ENCODE measurements at places on chromosomes 1 and 21.

DNA sequence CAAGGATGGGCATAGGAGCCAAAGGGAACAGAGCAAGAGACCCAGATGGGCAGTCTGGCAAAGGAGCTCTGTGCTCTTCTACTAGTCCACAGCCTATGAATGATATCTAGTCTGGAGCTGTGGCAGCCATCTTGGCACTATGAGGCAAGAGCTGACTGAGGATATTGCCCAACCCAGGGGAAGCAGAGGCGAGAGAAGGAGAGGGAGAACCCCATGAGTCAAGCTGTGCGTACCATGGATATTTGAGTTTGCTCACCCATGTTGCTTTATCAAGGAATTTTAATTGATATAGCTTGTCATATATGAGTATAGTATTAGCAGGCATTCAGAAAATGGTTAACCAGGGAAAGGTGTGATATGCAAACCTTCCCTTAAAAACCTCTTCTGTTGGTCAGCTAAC lies 420.9 kb downstream of the PRDM2 start:
- no peak for DNase-seq

DNA sequence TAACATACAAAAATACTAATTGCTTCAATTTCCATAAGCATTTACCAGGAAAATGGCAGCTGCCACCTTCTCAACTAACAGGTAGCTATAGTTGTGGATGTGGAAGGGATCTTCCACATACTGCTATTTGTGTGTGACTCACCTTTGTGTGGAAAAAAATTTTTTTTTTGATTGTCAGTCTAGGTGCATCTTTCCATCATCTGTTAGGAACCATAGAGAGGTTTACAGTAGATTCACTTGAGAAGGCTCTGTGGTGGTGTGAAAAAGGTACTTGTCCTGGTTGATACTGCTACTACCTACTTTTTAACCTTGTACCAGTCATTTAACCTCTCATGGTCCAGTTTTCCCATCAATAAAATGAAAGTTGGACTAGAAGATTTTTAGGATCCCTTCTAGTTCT lies 12.9 kb downstream of the DDX20 start:
- DNase-seq: no peak

GRCh38 chr1:204945565-204945977 lies 74.9 kb downstream of the NFASC start:
- no peak for DNase-seq

DNA sequence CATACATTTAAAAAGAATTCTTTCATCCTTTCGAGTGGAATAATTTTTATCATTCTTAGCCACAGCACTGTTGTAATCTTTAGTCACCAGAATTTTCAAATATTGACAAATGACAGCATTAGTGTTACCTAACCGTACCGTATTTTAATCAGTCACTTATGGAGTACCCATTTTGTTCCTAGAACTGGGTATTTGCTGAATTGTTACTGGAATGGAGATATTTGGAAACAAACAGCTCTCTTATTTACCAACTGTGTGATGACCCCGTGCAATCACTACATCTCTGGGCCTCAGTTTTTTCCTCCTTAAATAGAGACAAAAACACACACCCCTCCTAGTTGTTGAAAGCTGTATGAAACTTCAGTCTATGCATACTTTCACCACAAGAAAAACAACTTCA lies 7.9 kb upstream of the XCL2 start:
- no peak for DNase-seq

GRCh38 chr1:71792264-71792663 lies 490.1 kb downstream of the NEGR1 start:
- DNase-seq: no peak

DNA sequence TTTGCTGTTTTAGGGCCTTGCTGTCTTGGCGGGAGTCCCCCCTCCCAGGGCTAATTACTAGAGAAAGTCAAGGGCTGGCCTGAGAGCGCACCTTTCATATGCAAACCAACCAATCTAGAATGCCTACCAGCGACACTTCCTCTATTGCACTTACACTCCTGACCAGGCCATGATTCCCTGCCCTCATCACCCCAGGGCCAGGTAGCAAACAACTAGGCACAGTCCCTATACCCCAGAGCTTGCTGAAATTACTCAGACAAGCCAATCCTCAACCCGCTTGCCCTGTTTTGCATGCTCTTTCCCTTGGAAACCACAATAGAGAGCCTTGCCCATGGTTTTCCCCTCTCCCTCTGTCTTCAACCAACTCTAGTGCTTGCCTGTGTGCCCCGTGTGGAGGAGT lies 70.3 kb downstream of the URB2 start:
- DNase-seq: no peak

DNA sequence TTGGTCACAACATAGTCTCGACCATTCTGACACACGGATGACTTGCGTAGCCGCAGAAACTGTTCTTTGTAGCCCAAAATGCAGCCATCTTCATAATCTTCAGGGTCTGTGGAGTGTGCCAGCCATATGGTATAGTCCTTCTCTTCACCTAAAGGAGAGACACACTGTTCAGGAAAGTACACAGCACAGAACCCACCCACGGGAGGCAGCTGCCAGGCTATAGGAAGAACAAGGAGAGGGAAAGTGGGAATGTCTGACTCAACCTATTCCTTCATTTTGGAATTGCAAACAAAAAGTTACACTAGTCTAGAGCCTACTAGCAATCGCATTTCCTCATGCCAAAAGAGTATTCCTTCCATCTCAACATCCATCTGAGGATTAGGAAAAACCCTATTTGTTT lies 16.2 kb upstream of the MYBPHL start:
- no peak for DNase-seq

GRCh38 chr1:239306426-239306825 lies 79.9 kb upstream of the CHRM3 start:
- DNase-seq: no peak

- no peak for DNase-seq
Observed at GRCh38 chr1:18320051-18320450, 160.7 kb upstream of the KLHDC7A start.

- DNase-seq: no peak
Observed at GRCh38 chr1:204499511-204500468, 5.2 kb upstream of the PIK3C2B start.

DNA sequence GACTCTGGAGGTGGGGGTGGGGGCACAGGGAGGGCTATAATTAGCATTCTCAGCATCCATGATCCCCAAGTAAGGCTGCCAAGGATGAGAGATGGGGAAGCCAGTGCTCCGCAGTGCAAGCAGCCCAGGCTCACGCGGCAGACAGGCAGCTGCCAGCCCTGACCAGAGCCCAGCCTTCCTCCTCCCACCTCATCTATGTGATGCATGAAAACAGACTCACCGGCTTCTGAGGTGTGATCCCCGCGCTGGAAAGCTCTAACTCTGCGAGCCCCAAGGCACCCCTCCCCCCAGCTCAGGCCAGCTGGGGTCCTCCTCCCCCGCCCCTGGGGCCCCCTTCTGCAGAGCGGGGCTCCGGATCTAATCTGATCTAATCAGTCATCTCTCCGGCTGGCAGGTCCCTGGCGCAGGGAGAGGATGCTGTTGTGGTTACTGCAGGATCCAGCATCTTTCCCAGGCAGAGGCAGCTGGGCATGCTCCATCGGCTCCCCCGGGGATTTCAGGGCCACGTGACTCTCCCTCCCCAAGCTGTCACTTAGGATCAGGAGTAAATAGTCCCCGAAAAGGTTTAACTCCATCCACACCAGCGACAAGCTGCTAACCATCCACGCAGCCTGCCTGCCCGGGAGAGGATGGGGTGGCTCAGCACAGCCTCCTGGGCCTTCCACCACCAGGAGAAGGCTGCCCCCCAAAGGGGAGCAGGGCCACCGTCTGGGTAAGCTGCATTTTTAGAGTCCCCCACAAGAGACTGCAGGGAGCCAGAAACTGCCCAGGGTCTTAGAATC lies at the start of gene PLEKHA6:
TSS of gene PLEKHA6 (minus strand) at position 456 of the 782 bp plus-strand sequence. CDS start 86,202 bp downstream, outside the sequence.
- DNase-seq: peak; percentile 40

DNA sequence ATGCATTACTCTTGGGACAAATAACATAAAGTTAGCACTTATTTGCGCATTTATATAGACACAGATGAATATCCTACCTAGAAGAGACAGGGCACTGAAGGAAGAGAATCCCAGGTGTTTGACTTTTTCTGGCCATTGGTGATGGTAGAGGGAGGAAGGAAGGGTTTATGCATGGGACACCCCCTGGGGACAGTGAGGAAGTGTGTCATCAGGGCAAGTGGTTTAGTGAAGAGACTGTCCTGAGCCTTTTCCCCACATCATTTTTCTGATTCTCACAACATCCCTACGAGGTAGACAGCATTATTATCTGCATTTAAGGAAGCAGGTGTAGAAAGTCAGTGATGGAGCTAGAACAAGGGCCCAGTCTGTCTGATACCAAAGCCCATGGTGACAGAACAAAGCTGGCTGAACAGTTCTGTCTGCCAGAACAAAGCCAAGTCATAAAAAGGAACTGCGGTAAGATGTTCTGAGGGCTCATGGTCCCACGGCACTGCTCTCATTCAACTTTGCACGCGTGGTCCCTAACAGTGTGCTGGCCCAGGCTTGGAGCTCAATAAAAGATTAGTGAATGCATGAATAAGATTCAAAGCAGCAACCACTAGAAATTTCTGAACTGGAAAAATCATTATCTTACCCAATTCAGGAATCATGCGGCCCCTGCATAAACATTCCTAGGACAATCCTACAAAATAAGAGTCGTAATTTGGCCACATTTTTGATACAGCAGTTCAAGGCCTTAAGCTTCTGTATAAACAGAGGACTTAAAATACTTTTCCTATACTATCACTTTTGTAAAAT lies 12.2 kb upstream of the CDC42BPA start:
- DNase-seq: no peak

DNA sequence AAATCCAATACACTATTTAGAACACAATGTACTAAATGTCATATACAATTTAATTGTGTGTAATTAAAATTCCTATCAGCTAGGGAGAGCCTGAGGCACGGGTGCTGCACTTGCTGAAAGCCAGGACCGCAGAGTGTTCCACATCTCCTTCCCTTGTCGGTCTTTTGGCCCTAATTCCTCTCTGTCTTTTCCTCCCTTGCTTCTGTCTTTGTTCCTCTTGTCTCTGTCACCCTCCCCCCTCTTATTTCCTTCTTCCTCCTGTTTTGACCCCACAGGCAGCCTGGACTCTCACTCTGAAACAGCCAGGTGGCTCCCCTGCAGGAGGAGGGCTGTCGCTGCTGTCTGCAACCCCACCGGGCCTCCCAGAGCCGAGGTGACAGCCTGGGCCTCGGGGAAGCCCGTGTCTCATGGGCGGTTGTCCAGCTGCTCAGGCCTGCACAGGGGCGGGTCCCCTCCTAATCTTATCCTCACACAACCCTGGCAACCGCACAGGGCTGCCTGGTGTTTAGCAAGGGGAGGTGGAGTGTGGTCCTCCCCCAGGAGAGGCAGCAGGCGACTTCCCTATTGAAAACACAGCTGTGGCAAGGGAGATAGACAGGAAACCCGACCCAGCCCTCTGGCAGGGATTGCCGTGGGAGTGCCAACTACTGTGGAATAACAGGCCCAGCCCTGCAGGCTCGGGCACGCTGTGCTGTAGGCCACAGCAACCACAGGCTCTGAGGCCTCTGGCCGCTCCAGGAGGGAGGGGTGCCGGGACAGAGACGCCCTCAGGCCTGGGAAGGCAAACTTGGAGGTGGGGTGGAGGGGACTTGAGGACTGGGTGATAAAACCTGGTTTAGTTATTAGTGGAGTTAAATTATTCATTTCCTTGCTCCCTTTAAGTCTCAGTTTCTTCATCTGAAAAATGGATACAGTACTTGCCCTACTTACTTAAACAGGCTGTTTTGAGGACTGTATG lies 68.8 kb upstream of the WDR26 start:
- DNase-seq: peak; percentile 37

DNA sequence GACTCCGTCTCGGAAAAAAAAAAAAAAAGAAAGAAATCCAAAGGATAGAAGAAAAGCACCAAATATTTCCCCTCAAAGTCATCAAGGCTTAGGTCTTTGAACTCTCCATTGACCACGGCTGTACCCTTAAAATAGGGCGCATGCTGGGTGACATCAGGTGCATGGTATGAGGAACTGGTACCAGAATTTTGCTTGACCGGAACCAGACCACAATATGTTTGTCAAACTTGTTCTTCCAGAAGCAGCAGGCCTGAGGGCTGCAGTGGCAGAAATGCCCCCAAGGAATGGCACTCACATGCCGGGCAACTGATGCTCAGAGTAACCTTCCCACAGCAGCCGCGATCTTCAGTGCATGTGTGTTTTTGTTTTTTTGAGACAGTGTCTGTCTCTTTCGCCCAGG lies 21.0 kb downstream of the RCC1 start:
- no peak for DNase-seq

GRCh38 chr1:159829273-159829634 lies 2.6 kb downstream of the SLAMF8 start:
- DNase-seq: peak; percentile 48

- DNase-seq: no peak
Observed at GRCh38 chr1:31568895-31569595, 7.3 kb upstream of the TINAGL1 start.

- DNase-seq: no peak
Observed at GRCh38 chr1:1554926-1555915, 14.8 kb upstream of the TMEM240 start.

DNA sequence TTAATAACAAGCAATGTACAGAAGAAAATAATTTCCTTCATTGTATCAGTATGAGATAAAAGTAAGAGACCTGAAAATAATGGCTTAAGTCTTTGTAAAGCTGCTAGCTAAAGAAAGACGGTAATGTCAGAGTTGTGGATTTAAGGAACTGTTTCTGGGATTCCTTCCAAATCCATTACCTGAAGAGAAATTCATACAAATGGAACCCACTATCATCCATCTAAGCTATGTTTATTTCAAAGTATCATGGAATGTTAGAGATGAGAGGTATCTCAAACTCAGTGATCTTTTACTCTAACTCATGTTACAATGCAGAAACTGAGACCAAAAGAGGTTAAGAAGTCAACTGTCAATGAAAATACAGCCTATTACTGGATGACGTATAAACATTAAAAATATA lies 197.7 kb downstream of the DENND1B start:
- DNase-seq: no peak

- no peak for DNase-seq
Observed at GRCh38 chr1:151562661-151563060, 22.6 kb downstream of the TUFT1 start.

- DNase-seq: no peak
Observed at GRCh38 chr1:77063118-77063517, 156.1 kb downstream of the PIGK start.

DNA sequence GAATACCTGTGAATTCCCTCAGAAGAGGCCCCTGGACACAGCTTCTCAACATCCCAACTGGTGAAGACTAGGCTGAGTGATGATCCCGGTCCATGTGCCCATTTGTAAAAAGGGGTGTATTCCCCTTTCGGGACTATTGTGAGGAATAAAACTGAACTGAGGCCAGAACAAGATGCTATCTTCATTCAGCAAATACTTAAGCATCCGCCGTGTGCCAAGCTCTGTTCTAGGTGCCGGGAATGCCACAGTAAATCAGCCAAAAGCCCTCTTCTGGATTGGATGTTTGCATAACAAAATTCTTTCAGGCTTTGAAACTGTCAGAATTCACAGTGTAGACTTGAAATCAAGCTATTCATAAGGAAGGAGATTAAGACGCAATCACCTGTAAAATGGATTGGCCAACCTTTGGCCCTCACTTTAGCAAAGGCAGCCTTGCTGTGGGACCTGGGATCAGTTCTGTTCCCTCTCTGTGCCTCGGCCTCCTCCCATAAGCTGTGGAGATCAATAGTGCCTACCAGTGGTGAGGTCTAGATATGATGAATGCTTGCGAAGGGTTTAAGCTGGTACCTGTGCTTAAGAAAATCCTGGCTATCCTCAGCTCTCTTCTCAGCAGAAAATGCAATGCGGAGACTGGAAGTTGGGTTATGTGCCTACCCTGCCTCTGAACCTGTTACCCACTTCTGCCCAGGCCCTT lies 1.8 kb downstream of the ALPL start:
- DNase-seq: no peak

GRCh38 chr1:204286831-204287421 lies 72.8 kb downstream of the PLEKHA6 start:
- DNase-seq: peak; percentile 40

Measured in NAMALWA (cell line).